Caco-2 (cell line): ENCODE measurements at places on chromosomes 7 and 10.

GRCh38 chr7:136143271-136143670 lies 166.1 kb upstream of the MTPN start:
- DNase-seq, result no peak

DNA sequence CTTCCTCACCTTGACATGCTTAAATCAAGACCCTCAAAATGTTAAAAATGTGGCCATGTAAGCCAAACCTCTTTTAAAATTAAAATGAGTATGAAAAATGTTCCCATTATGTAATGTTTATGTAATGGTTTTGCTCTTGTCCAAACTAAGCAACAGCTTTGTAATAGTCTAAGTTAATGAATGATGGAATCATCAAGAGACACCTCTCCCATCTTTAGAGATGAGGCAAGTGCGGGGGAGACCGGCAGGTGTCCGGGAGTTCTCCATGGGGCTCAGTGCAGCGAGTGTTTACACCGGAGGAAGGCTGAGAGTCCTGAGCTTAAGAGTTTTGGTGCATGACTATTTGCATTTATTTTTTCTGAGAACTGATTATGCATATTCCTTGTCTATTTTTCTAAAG lies 384.9 kb upstream of the RNF32 start:
- DNase-seq, result no peak

DNA sequence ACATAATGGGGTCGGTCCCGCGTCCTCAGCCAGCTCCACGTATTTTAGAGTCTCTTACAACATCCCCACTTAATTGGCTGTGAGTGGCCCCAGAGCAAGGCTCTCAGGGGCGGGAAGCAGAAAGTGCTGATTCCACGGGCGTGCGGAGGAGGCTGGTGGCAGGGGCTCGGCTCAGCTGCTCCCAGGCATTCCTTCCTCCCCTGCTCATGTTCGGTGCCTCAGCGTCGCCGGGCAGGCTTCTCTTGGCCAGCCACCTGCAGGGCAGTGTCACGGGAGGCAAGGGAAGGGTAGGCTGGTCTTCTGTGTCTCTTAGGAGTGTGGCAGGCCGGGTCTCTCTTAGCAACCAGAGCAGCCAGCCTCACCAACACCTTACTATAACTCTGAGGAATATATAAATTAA lies 33.8 kb downstream of the IL15RA start:
- no peak for DNase-seq

- DNase-seq, result no peak
These were observed 182.8 kb upstream of the PHYHIPL start for GRCh38 chr10:58993480-58994221.

- DNase-seq, result peak; percentile 30
These were observed 3.1 kb upstream of the PAPSS2 start for GRCh38 chr10:87656431-87657072.

- no peak for DNase-seq
These were observed 12.4 kb downstream of the NET1 start for GRCh38 chr10:5424751-5425150.

DNA sequence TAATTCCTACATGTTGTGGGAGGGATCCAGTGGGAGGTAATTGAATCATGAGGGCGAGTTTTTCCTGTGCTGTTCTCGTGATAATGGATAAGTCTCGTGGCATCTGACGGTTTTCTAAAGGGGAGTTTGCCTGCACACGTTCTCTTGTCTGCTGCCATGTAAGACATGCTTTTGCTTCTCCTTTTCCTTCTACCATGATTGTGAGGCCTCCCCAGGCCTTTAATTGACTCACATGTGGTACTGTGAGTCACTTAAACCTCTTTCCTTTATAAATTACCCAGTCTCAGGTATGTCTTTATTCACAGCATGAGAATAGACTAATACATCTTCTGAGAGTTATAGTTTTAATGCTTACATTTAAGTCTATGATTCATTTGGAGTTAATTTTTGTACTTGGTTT lies 22.6 kb upstream of the CPN1 start:
- no peak for DNase-seq

DNA sequence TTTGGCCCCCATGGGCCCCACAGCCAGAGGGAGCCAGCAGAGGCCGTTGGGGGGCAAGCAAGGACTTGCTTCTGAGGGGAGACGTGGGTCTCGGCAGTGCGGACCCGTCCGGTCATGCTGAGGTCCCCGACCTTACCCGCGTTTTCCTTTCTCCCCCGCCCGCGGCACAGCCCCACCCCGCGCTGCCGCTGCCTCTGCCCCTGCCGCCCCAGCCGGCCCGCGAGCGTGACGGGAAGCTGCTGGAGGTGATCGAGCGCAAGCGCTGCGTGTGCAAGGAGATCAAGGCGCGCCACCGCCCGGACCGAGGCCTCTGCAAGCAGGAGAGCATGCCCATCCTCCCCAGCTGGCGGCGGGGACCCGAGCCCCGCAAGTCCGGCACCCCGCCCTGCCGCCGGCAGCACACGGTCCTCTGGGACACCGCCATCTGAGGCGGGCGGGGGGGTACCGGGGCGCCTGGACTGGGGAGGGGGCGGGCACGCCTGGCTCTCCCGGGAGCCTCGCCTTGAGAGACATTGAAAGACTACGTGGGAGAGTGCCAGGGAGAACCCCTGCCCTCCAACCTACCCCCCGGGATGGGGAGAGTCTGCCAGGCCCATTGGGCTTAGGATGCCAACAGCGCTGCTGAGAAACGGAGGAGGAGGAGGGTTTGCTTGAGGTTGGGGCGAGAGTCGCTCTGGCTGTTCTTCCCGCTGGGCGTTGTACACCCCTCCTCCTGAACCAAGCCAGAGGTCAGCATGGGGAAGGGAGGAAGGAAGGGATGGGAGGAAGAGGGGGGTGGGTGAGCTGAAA lies 9.9 kb downstream of the NYAP1 start:
- no peak for DNase-seq

DNA sequence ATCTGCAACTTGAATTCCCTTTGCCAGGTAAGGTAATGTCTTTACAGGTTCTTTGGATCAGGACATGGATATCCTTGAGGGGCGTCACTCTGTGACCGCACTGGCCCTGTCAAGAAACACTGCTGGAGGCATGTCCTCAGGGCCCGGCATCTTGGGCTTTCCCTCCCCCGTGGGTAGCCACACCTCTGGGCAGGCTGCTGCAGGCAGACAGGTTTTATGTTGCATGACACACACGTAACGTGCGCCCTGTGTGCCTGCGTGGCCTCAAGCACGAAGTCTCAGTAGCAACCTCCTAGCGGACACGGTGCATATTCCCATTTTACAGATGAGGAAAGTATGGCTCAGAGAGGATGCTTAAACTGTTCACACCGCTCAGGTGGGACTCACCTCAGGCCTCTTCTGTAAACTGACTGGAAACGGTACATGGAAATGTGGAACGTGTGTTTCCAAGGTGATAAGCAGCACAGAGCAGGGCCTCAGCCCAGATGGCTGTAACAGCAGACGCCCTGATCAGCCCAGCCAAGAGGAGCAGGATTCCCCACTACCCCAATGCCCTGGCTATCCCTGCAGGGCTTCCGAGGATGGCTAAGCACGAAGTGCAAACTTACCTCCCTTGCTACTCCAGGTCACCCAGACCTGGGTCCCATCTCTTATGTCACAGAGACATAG lies 553.6 kb downstream of the TCERG1L start:
- DNase-seq, result no peak

GRCh38 chr10:60427709-60428386 lies 38.2 kb upstream of the ANK3 start:
- no peak for DNase-seq

DNA sequence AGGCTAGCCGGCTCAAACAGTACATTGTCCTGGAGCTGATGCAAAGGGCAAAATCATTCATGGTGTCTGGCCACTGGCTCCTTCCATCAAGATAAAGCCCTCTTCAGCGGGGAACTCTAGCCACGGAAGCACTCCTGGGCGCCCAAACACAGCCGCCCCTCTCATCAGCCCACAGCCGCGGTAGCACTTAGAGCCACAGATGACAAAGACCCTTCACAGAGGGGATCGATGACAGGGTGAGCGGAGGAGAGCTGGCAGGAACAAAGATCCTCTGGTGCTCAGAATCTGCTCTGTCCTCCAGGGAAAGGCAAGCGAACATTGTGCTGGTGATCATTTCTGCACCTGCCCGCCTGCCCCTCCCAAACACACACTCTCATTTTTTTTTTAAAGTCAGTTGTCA lies 222.2 kb upstream of the NRP1 start:
- no peak for DNase-seq

GRCh38 chr10:107083388-107084009 lies 81.0 kb downstream of the SORCS1 start:
- DNase-seq, result no peak

- DNase-seq, result no peak
These were observed 23.7 kb downstream of the PHTF2 start for GRCh38 chr7:77822269-77822668.

DNA sequence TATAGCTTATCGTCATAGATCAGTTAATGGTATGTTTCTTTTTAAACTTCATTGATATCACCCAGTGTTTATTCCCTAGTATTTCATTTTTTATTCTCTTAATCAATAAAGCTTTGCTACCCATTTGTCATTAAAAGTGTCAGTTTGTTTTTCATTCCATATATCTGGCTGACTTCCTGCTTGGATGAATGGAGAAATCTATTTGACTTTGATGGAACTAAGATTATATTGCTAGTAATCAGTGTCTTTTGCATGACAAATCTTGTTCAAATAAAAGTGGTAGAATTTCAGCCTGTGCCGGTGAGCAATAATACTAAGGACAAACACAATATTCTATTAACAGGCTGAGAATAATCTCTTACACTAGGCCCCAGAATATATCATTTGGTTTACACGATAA lies 203.3 kb downstream of the SEC23IP start:
- no peak for DNase-seq

DNA sequence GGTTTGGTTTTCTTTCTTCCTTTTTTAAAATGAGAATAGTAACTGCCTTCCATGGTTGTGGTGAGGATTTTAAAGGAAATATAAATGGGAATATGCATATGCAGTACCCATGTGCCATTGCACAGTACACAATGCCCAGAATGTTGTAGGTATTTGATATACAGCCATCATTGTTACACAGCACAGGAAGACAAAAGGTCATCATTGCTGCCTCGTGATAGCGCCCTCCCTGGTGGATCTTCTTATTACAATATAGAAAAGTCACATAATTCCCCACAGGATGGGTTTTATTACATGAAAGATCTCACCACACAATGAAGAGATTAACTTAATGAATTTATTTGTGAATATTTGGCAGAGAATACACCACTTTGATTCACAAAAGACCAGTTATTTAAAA lies 76.5 kb downstream of the PPP1R17 start:
- DNase-seq, result no peak

DNA sequence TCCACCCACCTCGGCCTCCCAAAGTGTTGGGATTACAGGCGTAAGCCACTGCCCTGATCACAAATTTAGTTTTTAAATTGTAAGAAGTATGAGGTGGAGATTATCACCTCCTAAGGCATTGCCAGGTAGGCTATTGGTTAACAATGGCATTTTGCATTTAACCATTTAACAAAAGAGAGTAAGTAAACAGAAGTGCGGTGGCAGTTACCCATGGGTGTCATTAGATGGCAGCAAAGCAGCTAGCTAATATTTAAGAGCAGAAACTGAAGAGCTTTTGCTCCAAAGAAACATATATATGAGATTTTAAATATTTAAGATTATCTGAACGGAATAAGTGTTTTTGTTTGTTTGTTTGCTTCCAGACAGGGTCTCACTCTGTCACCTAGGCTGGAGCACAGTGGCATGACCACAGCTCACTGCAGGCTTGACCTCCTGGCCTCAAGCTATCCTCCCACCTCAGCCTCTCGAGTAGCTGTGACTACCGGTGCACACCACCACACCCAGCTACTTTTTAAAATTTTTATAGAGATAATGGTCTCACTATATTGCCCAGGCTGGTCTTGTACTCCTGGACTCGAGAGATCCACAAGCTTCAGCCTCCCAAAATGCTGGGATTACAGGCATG lies 325.5 kb upstream of the C7orf33 start:
- DNase-seq, result peak; percentile 53

DNA sequence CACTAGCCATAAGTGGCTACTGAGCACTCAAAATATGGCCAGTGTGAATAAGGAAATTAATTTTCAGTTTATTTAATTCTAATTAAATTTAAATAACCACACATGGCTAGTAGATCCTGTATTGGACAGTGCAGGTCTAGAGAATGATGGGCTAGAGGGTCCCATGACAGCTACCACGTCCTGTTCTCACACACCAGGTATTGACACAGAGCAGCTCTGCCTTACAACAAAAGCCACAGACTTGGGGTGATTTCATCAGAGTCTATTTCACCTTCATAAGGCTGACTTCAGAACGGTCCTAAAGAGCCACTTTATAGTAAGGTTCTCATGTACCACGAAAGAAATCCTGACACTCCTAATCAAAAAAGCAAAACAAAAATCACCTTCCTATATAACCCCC lies 111.3 kb downstream of the UBE2H start:
- DNase-seq, result no peak

- DNase-seq, result no peak
These were observed 197.7 kb downstream of the SEMA3A start for GRCh38 chr7:83996879-83997278.

- DNase-seq, result no peak
These were observed 297.1 kb downstream of the GALNT17 start for GRCh38 chr7:71429083-71429482.

GRCh38 chr7:23967949-23968599 lies 258.1 kb downstream of the STK31 start:
- no peak for DNase-seq

- no peak for DNase-seq
These were observed 3.2 kb upstream of the LIPF start for GRCh38 chr10:88661018-88661417.

- DNase-seq, result peak; percentile 75
These were observed 15.6 kb downstream of the FANK1 start for GRCh38 chr10:125911990-125912389.

GRCh38 chr7:55351263-55351662 lies 13.9 kb upstream of the LANCL2 start:
- no peak for DNase-seq

DNA sequence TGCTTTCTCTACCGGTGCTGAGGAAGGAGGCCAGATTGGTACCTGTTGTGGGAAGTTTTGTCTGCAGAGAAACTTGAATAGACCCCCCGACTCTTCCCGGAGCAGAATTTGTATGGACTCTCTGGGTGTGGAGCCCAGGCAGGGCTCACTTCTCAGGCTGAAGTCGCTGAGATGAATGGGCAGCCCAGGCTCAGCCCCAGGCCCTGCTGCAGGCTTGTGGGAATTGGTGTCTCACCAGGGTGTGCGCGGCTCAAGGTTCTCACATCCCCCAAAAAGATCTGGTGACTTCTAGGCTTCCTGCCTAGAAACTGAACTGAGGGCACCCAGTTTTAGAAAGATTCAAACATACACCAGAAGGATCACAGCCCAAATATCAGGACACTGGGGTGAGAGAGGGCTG lies 103.5 kb downstream of the NEURL1 start:
- DNase-seq, result no peak

GRCh38 chr10:131812736-131813604 lies 87.8 kb upstream of the PPP2R2D start:
- no peak for DNase-seq

GRCh38 chr10:17427666-17428350 lies 26.6 kb downstream of the ST8SIA6 start:
- no peak for DNase-seq
